Sigmoid colon (tissue), 7 donors: ENCODE measurements at places on chromosomes 13 and 19.

DNA sequence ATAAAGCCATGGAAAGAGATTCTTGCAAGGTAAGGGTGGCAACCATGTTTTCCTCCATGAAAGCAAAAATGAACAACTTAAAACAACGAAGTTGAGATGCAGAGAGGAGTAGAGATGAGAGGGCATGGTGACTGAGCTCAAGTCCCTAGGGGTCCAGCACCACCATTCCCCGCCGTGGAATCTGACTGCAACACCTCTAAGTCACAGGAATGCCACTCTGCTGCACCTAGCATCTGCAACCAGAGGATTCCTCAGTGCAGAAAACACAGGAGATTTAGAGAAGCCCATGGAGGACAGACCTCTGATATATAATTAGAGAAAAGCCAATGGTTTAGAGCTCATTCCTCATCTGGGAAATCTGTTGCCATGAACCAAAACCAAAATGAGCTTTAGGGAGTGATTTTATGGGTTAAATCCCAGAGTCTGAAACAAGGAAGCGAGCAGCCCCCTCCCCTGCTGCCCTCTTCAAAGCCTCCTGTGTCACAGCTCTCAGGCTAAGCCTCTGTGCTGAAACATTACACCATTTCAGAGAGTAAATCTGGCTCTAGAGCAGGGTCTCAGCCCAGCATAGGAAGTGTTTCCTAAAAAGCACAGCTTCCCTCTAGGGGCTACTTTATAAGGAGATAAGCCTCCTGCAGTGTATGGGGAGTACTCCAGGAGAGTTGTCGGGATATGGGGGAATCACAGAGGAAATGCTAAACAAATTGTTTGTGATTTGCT is 1043.6 kb downstream of the UQCRFS1 start:
- no peak overlapping the region for H3K27ac ChIP-seq
- H3K4me3 ChIP-seq, result no peak overlapping the region
- no peaks in the 10 kb centered on the region for H3K4me1 ChIP-seq
- DNase-seq, result no peak
- no peaks in the 10 kb centered on the region for H3K36me3 ChIP-seq

DNA sequence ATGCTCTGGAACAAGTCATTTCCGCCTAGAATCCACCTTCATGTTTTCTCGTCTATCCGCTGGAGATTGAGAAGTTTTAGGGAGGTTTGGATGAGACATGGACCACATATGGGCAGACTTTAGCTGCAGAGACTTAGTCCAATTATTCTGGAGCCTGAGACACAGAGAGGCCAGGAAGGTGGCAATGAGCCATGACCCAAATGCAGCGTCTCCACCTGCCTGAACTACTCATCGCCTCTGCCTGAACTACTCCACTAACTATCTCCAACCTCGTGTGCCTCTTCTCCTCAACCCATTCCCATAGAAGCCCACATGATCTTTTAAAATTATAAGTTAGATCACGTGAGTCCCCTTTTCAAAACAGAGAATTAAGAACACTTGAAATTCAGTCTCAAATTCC is 5.6 kb downstream of the PLEKHA4 start:
- H3K4me1 ChIP-seq, result peaks cover 17% of the 10 kb centered on the region
- DNase-seq, result no peak
- H3K27ac ChIP-seq, result no peak overlapping the region
- no peaks in the 10 kb centered on the region for H3K36me3 ChIP-seq
- H3K27me3 ChIP-seq, result no peaks in the 10 kb centered on the region

DNA sequence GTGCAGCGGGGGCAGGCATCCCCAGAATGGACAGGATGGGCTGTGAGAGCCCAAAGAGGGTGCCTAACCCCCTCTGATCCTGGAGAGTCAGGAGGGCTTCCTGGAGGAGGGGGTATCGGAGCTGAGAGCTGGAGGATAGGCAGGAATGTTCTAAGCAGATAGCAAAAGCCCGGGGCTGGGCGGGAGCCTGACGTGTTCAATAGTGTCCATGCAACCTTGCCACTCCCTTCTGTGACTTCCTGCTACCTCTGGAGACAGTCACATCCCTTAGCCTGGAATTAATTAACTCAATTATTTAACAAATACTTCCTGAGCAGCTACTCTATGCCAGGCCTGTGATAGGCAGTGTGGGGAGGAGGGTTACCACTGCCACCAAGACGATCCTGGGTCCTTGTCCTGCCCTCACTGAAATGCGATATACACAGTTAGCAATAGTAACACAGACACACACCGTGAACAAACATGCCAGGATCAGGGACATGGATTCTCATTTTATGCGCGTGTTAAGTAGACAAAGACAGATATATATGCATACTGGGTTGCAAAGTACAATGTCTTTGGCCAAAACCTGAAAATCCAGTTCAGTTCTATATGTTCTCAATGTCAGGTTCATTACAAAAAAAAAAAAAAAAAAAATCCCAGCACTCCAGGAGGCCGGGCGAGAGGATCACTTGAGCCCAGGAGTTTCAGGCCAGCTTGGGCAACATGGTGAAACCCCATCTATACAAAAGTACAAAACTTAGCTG is 10.7 kb downstream of the AP2S1 start:
- peaks cover 5% of the 10 kb centered on the region for H3K36me3 ChIP-seq
- no peaks in the 10 kb centered on the region for H3K4me1 ChIP-seq
- H3K27ac ChIP-seq, result peak overlapping the region; percentile 36
- no peak overlapping the region for H3K4me3 ChIP-seq
- no peaks in the 10 kb centered on the region for H3K27me3 ChIP-seq

- DNase-seq, result no peak
- no peaks in the 10 kb centered on the region for H3K36me3 ChIP-seq
- H3K27me3 ChIP-seq, result peaks cover 21% of the 10 kb centered on the region
- H3K4me3 ChIP-seq, result no peak overlapping the region
Measured at GRCh38 chr19:17790059-17790780, 4.7 kb upstream of the B3GNT3 start.

DNA sequence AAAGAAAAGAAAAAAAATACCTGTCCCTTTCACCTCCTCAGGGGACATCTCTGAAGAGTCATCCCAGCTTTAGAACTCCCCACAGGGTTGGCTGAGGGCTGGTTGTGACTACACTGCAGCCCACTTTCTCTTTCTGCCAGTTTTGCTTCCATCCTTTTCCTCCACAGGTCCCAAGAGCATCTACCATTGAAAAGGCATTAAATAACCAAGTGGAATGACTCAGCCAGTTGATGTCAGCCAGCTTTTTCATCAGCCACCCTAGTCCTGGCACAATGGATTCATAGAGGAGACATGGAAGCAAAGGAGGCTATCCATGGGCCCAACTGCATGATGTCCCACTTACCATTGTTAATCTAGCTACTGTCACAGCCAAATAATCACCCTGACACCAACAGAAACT is 9.2 kb upstream of the RCBTB1 start:
- H3K27ac ChIP-seq, result no peak overlapping the region
- H3K27me3 ChIP-seq, result no peaks in the 10 kb centered on the region
- H3K36me3 ChIP-seq, result no peaks in the 10 kb centered on the region
- DNase-seq, result no peak
- no peak overlapping the region for H3K4me3 ChIP-seq
- no peaks in the 10 kb centered on the region for H3K4me1 ChIP-seq

DNA sequence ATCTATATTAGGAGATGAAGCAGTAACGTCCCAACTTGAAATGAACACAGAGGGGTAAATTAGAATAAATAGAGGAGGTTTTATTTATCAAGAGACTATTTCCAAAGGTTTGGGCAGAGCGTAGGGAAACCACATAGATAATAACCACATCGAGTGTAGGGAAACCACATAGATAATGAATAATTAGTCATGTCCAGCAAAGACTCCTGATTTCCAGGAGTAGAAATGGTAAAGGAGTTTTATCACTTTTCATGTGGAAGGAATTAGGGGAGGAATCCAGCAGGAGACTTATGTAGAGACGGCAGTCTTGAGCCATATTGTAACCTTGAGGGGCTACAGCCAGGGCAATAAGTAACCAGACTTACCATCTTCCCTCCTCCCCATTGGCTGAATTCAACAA is 136.3 kb upstream of the CSNK1A1L start:
- no peaks in the 10 kb centered on the region for H3K4me1 ChIP-seq
- no peak overlapping the region for H3K27ac ChIP-seq
- H3K27me3 ChIP-seq, result no peaks in the 10 kb centered on the region
- no peak for DNase-seq

GRCh38 chr19:39141929-39142328 is 16.3 kb downstream of the PAK4 start:
- no peak overlapping the region for H3K4me3 ChIP-seq
- no peak overlapping the region for H3K27ac ChIP-seq
- no peak for DNase-seq
- no peaks in the 10 kb centered on the region for H3K36me3 ChIP-seq
- peaks cover 48% of the 10 kb centered on the region for H3K4me1 ChIP-seq

- DNase-seq, result no peak
- H3K4me1 ChIP-seq, result no peaks in the 10 kb centered on the region
- no peaks in the 10 kb centered on the region for H3K27me3 ChIP-seq
- H3K36me3 ChIP-seq, result no peaks in the 10 kb centered on the region
- H3K4me3 ChIP-seq, result no peak overlapping the region
- H3K27ac ChIP-seq, result no peak overlapping the region
Measured at GRCh38 chr13:91406619-91407018, 8.2 kb downstream of the GPC5 start.
